ENCODE measurements at places on chromosomes 6 and 20.

- no peak for DNase-seq
These were observed 70.5 kb downstream of the CDS2 start for GRCh38 chr20:5197270-5197827.

- no peak for DNase-seq
These were observed 41.7 kb downstream of the BCKDHB start for GRCh38 chr6:80148220-80148619.

DNA sequence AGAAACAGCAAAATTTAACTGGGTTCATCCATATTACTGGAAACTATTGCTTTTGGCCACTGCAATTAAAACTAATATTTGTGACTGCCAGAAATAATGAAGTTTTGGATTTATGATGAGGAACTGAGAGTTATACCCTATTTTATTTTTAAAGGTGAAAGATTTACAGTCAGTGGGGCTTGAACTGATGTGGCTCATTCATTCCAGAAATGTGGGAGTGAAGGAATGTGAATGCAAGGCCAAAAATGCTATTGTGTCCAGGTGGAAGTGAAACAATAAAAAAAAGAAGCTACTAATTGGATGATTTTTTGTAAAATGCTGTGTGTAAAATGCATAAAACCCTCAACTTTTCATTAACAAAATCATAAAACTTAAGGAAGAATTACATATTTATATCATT is 491.9 kb downstream of the COL12A1 start:
- DNase-seq, result no peak

DNA sequence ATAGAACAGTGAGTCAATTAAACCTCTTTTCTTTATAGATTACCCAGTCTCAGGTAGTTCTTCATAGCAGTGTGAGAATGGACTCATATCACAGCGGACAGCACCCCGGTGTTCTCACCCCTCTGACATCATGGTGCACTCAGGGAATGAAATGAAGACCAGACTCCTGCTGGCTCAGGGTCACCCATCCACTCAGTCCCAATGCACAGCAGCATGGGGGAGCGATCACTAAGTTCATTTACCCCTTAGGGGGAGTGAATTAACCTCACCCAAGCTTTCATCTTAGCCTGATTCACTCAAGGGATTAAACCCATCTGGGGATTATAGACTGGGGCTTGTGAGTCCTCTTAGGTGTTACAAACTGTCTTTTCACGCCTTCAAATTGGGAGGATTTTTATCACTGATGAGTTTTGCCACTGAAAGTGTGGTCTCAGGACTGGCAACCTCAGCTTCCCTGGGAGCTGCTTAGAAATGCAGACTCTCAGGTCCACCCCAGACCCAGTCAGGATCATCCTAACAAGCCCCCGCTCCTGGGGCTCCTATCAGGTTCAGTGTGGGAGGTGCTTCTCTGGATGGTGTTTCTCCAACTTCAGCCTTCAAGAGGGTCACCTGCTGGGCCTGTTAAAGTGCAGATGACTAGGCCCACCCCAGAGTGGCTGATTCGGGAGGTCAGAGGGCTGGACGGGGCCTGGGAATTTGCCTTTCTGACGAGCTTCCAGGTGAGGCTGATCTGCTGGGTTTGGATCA is 44.3 kb upstream of the FRMD1 start:
- no peak for DNase-seq

GRCh38 chr20:2799688-2800520 is 523 bp downstream of the CPXM1 start:
- DNase-seq, result no peak

DNA sequence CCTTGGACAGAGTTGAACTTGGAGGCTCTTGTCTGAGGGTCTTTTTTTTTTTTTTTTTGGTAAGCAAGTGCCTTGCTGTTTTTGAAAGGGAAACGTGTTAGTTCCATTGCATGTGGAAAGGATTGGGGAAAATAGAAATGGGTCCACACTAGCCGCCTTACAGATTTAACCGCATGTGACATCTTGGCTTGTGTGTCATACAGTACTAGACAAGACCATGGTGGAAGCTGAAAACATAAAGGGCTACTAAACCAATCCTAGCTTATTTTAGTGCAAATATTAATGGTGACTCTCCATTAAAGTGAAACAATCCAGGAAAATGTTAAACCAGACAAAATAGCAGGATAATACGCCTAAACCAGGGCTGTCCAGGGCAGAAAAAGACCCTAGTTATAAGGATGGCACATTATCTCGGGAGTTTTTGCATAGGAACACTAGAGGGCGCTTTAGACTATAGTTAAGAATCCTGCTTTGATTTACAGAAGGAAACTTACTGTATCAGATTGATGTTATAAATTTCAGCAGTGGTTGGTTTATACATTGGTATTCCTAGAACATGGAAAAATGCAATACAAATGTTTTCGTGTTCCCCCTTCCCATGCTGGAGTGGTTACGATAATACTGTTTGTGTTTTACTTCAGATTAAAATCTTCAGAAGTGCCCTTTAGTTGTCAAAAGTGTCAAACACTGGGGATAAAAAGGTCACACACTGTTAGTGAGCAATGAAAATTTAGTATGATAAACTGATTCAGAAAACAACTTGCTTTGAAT is 59.8 kb upstream of the DEK start:
- peak; percentile 47 for DNase-seq

Measured in hippocampal formation (tissue), 2 donors.